ENCODE measurements at places on chromosomes 7 and 10.

DNA sequence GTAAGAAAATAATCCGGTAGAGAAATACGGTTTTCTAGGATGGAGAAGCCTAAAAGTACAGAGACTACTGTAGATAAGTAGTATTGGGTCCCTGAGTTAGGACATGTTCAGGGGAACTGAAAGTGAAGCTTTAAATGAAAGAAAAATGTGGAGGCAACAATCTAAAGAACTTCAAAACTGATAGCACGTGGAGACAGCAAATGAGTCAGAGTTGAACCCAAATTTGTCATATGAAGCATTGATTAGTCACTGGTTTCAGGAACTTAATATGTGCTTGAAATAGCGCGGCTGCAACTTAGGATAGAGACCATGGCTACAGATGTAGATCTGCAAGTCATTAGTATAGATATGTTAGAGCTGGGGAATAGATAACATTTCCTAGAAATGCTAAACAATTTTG lies 1138.6 kb upstream of the SORCS1 start:
- DNase-seq = peak; percentile 67

DNA sequence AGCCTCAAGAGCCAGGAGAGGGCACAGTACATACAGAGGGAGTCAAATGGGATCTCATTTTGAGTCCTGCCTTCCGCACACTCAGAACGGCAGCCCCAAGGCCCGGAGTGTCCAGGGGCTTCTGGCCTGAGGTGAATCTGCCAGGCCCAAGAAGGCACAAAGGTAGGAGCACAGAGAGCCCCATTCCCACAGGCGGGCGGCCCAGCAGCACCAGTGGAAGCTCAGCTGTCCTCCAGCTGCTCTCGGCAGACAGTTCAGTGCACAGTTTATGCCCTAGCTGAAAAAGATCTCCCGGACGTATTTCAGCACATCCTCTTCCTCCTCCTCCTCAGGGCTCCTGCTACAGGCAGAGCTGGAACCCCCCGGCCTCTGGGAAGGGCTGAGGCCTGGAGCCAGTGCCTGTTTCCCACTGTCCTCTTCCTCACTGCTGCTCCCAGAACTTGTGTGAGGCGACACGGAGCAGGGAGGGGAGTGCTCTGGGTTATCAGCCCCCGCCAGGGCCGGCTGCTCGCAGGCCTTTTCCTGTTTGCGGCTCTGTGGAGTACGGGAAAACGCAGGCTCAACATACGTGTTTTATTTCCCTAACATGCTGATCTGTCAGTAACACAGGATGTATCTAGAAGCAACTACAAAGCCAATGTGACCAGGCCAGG lies 4.0 kb downstream of the CYREN start:
- DNase-seq = no peak

DNA sequence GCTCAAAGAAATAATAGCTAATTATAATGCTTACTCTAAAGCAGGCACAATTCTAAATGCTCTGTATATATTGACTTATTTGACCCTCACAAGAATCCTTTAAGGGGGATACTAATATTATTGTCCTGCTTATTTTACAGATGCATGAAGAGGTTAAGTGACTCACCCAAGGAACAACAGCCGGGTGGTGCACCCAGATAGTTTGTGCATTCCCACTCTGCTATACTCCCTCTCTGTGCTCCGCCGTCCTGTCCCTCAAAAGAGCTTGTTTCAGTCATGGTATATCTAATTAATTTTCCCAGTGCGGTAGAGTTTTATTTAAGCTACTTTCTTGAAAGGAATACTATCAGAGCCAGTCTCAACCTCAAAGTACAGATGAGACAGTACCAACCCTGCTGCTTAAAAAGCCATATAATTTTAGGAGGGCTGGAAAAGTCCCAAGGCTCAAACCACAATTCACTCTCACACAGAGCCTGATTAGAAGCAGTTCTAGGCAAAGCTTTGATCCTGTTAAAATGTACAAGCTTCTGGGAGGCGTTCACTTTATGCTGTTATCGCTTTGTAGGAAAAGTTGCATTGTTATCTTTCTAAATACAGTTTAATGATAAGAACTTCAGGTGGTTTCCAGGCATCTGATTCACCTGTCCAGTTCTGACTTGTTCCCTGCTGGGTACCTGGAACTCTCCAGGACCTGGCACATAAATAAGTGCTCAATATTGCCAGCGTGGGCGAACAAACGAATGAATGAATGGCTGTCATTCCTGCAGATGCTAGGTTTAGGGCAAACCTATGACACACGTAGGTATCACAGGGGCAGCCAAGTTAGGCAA lies 261.5 kb upstream of the KLF14 start:
- DNase-seq = peak; percentile 53

GRCh38 chr7:109901926-109902325 lies 1189.0 kb upstream of the LRRN3 start:
- DNase-seq = peak; percentile 25

DNA sequence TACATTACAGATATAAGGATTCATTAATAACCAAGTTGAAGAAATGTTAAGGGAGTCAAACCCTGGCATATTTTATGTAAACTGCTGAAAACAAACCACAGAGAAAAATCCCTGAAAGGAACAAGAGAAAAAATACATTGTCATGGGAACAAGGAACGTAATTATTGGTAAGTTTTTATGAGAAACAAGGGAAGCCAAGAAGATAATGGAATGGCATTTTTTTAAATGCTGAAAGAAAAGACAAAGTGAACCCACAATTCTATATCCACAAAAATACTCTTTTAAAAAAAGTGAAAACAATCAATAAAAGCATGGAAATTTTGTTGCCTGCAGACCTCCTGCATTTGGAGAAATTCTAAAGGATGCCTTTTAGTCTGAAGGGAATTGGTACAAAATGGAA lies 136.4 kb downstream of the CD36 start:
- no peak for DNase-seq

DNA sequence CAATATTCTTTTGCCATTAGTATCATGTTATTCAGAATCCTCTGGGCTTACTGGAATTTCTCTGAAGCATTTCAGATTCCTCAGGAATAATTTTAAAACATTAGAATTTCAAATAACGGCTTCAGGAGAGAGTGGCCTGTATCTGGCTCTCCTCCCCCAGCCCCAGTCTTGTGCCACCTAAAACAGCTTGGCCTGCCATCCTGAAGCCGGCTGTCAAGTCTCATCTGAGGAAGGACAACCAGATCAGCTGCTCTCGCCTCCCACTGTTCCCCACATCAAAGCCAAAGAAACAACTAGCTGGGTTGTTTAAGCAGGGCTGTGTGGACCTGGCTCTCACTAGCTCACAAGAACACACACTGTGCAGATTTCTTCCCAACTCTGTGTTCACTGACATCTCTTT lies 178.2 kb downstream of the FGFR2 start:
- DNase-seq = no peak

- DNase-seq = peak; percentile 80
These were observed 179.2 kb downstream of the SH3PXD2A start for GRCh38 chr10:103676058-103676785.

DNA sequence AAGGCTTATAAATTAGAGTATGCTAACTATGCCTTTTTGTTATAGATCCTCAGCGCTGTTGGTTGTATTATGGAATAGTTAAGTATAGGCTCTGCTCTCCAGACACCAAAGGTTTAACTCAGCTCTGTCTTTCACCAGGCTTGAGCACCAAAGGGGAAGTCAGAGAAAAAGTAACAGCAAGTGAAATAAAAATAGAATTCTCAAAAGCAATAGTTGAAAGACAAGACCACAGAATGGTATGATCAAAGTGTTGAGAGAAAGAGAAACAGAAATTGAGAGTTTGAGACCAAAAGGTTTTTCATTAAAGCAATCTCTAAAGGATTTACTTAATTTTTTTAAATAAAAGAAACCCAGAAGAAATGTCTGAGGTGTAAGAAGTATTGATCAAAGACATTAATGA lies 529.8 kb upstream of the C7orf33 start:
- DNase-seq = no peak

DNA sequence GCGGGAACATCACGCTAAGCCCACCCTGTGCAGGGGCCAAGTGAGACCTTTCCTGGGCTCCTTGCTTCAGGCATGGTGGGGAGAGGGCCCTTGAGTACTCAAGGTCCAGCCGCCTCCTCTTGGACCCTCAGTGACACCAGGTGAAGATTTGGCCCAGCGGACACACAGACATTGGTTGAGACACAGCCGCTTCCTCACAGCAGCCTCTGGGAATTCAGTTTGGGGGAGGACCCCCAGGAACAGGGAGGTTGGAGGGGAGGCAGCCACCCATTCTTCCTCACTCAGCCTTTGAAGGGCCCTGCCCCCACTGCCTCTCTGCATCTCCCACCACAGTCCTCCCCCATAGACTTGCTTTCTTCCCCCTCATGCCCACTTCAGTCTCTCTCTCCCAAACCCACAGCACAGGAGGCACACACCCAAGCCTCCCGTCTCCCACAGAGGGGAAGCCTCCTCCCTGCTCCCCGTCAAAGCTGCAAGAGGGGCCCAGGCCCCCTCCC lies 31.9 kb downstream of the ANXA8 start:
- DNase-seq = no peak

DNA sequence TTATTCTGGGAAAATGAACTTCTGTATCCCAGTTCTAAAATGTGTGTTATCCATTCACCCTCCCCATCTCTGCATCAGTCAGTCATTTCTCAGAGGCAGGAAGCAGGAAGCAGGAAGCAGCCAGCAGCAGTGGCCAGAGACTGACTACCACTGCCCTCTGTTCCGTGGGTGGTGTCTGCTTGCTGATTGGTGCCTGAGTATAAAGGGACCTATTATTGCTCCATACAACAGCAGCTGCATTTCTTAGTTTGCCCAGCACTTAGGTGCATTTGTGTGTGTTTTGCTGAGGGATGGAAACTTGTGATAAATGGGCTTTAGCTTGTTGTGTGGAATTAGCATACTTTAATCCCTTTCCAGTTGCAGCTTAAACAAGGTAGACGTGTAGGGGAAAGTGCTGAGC lies 582.2 kb downstream of the SORCS1 start:
- peak; percentile 40 for DNase-seq

DNA sequence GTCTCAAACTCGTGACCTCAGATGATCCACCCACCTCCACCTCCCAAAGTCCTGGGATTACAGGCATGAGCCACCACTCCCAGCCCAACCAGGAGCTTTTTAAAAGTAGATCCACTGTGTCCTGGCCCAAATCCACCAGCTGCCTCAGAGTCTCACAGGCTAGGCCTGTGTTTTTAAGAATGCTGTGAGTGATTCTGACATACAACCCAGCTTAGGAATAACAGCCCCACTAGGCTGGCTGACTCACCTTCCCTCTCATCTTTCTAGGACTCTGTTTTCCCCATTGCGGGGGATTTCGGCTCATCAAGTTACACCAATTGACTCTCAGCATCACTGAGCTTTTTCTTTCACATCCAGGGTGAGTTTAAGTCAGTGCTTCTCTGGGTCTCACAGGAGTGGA lies 207.6 kb downstream of the SKIDA1 start:
- peak; percentile 91 for DNase-seq

GRCh38 chr10:77837925-77838595 lies 88.5 kb downstream of the DLG5 start:
- DNase-seq = no peak

- DNase-seq = no peak
These were observed 4.2 kb downstream of the KBTBD2 start for GRCh38 chr7:32887395-32887794.

DNA sequence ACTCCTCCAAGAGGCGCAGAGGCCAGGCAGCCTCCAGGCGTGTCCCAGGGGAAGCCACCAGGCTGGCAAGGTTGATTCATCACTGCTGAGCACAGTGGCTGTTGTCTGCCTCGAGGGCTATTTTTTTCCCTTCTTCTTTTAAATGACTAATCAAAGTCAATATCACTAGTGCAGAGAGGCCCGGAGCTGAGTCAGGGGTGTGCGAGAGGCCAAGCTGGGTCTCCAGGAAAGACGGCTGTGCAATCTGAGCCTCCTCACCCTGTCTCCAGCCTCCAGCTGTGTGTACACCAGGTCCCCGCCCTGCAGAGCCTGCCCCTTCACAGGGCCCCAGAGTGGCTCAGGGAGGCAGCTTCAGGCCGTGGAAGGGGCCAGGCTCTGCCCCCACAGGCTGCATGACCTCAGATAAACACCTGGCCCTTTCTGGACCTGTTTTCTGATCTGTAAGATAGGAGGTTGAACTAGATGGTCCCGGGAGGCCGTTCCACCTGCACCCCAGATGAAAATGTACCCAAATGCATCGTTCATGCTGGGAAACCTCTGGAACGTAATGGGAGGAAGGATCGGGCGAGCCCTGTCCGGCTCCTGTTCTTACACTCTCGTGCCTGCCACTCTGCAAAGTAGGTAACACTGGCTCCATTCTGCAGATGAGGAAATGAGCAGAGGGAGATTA lies 3.7 kb downstream of the STX1A start:
- DNase-seq = peak; percentile 98

GRCh38 chr7:158261362-158262235 lies 326.0 kb downstream of the PTPRN2 start:
- DNase-seq = no peak

DNA sequence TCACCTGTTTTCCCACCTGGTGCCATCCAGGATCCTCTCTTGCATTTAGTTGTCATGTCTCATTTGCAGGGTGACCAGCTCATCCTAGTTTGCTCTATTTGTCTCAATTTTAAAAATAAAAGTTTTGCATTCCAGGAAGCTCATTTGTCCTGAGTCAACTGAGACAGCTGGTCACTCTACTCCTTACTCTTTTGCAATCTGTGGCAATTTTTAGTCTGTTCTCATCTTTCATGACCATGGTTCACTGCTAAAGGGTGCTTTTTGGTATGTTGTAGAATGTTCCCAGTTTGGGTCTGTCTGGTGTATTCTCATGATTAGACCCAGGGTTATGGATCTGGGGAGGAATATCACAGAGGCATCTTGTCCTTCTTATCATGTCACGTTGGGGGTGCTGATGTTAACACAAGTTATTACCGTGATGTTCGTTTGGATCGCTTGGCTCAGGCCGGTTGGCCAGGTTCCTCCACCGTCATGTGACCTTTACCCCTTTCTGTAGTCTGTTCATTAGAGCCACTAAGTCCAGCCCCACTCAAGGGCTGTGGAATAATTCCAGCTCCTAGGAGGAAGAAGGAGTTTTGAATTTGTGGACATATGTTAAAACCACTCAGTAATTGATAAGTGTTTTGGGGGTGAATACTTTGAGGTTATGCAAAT lies 103.3 kb upstream of the IGFBP3 start:
- no peak for DNase-seq

- DNase-seq = peak; percentile 99
These were observed 14.5 kb downstream of the LIMK1 start for GRCh38 chr7:74097937-74098614.

DNA sequence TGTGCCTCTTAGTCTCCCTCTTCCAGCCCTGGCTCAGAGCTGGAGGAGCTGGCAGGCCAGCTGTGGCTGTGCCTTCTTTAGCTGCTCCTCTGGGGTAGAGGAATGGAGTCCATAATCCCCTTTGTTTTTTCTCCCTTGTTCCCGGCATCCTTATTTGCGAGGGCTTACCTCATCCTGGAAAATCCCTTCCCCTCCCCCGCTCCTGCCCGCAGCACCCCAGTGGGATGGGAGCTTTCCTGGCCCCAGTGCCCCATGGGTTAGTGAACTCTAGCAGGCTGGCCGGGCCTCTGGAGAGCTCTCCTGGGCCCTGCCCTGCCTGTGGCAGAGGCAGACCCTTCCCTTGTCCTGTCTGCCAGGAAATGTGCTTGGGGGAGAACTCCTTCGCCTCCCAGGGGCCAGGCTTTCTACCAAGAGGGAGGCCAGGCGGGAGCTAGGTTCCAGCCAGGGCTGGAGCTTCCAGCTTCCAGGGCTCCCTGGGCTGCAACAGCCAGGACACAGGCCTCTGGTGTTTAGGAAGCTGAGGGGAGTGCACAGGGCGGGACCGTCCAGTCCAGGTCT lies 16.5 kb upstream of the TRIM8 start:
- DNase-seq = peak; percentile 62

GRCh38 chr7:101547916-101548661 lies 81.0 kb downstream of the MYL10 start:
- no peak for DNase-seq

- no peak for DNase-seq
These were observed 37.8 kb upstream of the ZNF716 start for GRCh38 chr7:57412168-57412567.
